Esophagus muscularis mucosa (tissue), 4 donors: ENCODE measurements at places on chromosomes 2 and 18. TPM values are rescaled to one million over a fixed set of nuclear protein-coding genes. Genes with fewer than 3 reads are reported as not detected.

Gene TOGARAM2
- total RNA-seq: 0.99 TPM

DNA sequence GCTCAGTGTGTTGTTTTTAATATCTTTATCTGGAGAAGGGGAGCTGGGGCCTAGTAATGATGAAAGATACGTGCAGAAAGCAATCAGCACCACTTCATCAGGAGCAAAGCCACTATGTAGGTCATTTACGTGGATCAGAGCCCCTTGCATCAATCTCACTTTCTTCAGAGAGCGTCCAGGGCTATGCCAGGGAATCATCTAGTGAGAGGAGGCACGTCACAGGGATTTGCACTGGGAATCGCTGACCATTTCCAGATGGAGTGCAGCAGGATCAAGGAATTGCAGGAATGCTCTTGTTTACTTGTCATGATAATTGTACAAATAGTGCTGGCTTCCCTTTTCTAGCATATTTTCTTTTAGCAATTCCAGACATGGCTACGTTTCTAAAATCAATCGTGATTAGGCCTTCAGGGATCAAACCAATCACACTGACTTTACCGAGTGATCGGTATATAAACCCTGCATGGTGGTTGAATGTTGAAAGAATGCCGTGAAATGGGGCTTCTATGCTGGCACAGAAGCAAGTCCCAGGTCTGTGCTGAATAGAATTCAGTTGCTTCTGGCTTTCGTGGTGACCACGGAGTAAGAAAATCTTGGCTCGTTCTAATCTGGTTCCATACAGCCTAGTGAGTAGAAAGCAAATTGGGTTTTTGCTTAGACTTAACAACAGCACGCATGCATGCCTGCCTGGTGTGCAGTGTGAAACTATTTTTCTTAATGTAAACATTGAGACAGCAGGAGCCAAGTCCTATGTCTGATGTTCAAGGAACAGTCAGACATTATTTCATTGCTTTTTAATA lies 122.8 kb downstream of the TMEM200C start:
- no peak overlapping the region for H3K4me3 ChIP-seq
- no peaks in the 10 kb centered on the region for H3K4me1 ChIP-seq
- no peaks in the 10 kb centered on the region for H3K27me3 ChIP-seq

- no peak overlapping the region for H3K4me3 ChIP-seq
- no peak for DNase-seq
These were observed 166.9 kb downstream of the ETAA1 start for GRCh38 chr2:67564076-67564475.

- H3K36me3 ChIP-seq: no peaks in the 10 kb centered on the region
- H3K27ac ChIP-seq: no peak overlapping the region
- H3K4me3 ChIP-seq: no peak overlapping the region
- peaks cover 29% of the 10 kb centered on the region for H3K27me3 ChIP-seq
- no peak for DNase-seq
- peaks cover 14% of the 10 kb centered on the region for H3K4me1 ChIP-seq
These were observed 337.0 kb downstream of the EIPR1 start for GRCh38 chr2:3040496-3041140.

Gene UPP2
- total RNA-seq: not detected

Gene FOXD4L1
- total RNA-seq: not detected

Gene STRN
- total RNA-seq: 20.5 TPM
